AML-193 (cell line): ENCODE measurements at places on chromosomes 2 and 18.

DNA sequence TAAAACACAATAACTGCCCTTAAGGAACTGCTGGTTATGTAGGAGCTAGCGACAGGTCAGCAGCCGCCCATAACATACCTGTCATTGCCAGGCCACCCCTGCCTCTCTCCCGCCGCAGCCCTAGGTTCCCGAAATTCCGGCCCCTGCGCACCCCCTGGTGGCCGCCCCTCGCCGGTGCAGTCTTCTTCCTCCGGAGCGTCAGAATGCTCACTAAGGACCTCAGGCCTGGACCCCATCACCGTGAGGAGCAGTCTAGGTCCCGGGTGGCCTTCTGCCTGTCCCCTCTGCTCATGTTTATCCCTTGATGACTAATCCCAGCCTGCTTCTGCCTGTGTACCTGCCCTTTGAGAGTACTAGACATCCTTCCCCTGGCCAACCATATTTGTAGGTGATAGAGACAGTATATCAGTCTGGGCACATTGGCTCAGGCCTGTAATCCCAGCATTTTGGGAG lies 115.7 kb upstream of the SLC1A4 start:
- peak; percentile 62 for DNase-seq

DNA sequence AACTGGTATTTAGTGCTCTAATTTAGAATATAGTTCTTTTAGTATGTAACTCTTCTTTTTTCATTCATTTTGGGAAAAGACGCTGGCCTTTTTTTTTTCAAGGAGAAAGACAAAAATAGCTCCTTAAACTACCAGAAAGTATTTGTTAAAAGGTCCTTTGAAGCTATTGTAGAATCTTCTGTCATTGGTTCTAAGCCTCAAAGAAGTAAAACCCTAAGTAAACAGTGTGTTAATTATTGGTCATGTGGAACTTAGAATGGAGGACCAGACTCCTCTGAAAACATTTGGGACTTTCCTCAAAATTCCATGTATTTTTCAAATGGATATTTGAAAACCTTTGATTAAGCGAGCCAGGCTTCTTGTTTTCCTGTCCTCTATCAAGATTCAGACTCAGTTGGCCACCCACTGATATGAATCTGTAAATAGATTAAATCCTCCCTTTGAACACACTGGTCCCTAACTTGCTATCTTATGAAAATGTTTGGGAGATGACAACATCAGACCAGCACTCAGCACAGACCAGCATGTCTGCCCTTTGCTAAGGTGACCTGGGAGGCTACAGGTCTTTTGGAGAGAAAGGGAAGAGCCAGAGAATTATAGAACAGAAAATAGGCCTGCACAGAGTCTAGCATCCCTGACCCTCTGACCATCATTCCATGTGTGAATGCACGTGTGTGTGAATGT lies 120.3 kb upstream of the GATA6 start:
- DNase-seq: no peak

- DNase-seq: no peak
Observed at GRCh38 chr2:105401867-105402266, 3.0 kb upstream of the FHL2 start.

- no peak for DNase-seq
Observed at GRCh38 chr2:58006256-58006951, 40.2 kb upstream of the VRK2 start.

- DNase-seq: no peak
Observed at GRCh38 chr2:169343202-169343601, 19.1 kb downstream of the LRP2 start.

DNA sequence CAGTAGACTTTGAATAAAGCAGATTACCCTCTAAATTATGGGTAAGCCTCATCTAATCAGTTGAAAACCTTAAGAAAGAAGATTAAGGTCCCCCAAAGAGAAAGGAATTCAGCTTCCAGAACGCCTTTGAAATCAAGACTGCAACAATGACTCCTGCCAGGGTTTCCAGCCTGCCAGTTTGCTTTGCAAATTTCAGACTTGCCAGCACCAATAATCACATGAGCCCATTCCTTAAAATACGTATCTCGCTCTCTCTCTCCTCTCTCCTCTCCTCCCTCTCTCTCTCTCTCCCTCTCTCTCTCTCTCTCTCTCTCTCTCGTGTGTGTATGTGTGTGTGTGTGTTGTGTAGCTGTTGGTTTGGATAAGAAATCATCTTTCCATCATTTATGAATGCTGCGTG lies 184.2 kb downstream of the PDE1A start:
- no peak for DNase-seq

DNA sequence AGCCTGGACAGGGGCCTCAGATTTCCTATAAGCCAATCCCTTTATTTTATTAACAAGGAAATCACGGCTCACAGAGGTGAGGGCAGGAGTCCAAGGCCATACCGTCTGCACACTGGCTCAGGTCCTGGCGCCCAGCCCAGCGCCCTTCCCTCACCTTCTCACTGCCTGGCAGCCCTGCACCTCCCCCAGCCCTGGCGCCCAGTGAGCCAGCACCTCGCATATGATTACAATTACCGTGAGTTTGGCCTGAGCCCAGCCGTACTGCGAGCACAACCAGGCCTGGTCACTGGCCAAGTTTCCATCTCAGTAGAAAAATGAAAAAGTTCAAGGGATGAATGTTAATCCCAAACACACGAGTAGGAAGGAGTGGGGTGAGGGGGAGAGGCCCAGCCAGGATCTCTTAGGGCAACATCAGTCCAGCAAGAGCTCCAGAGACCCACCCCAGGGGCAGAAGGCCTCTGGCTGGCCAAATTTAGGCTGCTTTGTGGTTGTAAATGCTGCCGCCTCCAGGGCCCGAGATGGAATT lies 68.4 kb downstream of the MCFD2 start:
- no peak for DNase-seq

DNA sequence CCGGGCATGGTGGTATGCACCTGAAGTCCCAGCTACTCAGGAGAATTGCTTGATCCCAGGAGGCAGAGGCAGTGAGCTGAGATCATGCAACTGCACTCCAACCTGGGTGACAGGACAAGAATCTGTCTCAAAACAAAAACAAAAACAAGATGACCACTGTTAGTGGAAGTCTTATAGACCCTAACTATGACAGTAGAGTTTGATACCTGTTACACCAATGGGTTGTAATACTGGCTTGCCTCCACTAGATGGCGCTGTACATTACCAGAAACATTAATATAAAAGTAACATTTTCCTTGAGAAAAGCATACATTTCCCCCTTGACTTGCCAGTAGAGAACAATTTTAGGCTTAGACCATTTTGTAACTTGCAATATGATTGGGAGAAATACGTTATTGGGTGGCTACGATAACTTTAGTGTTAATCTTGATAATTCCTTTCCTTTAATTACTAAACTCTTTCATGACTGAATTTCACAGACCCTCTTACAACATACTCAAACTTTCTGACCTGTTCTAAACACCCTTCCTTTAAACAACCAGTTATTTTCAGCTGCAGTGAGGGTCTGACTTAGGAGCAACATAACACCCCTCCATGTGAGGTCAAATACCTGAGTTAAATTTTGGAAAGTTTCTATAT lies 19.5 kb downstream of the SLC25A52 start:
- DNase-seq: peak; percentile 66

DNA sequence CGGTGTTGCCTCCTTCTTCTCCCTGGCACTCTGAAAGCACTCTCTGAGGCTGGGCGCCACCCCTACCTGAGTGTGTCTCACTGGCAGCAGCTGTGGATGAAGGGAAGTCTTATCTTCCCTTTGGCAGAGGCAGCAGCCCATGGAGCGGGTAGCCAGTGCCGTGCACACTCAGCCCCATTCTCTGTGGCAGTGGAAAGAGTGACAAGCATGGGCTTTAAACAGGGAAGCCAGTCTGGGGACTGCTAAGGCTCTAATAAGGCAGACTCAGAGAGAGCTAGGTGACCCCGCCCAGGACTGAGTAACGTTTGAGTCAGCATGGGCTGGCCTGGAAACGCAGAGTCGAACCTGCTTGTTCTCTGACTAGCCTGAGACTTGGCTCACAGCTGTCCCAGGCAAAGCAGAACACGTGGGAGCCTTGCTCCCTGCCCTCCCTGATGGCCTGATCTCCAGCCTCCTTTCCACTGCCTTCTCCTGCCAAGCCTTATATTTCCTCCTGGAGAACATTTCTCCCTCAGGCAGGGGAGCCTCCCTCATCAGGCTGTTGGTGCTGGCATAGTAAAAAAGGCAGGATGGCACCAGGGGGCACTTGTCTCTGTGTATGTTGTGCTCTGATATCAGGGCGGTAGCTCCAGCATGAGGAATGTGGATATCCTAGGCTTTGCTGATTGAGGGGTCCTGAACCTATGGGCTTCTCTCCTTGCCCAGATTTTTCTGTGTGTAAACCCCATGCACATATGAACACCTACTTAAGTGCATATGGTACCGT lies 93.9 kb upstream of the LGALSL start:
- DNase-seq: no peak

DNA sequence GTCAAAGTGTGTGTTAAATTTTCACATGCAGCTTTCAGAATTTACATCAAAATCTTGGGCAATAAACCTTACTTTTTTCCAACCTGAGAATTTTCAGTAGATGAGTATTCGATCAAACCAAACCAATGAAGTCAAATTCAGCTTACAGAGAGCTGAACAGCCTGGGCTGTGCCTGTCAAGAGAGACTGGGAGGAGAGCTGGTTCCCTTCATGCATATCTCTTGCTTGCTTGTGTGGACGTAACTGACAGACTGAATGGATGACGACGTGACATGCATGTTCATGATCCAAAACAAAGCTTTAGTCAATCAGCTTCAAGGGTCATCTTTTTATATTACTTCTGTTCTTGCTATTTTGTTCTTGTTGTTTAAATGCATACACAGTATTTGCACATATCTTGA lies 145.2 kb downstream of the GALNT3 start:
- DNase-seq: no peak

- no peak for DNase-seq
Observed at GRCh38 chr2:240506406-240507059, 51.3 kb downstream of the ANKMY1 start.

- DNase-seq: no peak
Observed at GRCh38 chr2:180823546-180824141, 156.8 kb upstream of the UBE2E3 start.

GRCh38 chr18:75204732-75205513 lies 4.0 kb downstream of the PTGR3 start:
- DNase-seq: no peak
